ENCODE measurements at places on chromosomes 3 and 15. TPM values are rescaled to one million over a fixed set of nuclear protein-coding genes. Genes with fewer than 3 reads are reported as not detected.

GRCh38 chr3:124168271-124168670 is 176.3 kb upstream of the ROPN1 start:
- no peak for DNase-seq

HIGD2B gene
- total RNA-seq, result not detected

ZKSCAN7 gene
- total RNA-seq, result 6.2 TPM

NAA50 gene
- total RNA-seq, result 159 TPM

GRCh38 chr15:41105348-41106334 is 10.4 kb downstream of the INO80 start:
- DNase-seq, result peak; percentile 3

GPR27 gene
- 2.8 TPM for total RNA-seq

MNS1 gene
- 39.4 TPM for total RNA-seq

CAV3 gene
- not detected for total RNA-seq

DNA sequence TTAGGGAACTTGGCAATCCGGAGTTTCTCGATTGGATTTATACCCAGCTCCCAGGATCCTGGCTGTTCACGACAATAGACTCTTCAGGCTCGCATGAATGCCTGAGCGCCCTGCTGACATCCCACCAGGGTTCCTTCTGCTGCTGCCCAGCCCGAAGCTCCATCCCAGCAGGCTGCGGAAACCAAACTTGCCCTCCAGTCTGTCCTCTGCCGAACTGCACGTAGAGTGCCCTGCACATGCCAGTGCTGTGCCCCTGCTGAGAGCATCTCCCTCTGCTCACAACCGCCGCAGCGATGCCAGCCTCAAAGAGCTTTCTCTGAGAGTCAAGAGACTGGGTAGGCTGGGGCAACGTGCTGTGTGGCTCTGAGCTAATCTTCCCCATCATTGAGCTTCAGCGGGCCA is 6.9 kb downstream of the ADAMTS7 start:
- DNase-seq, result no peak

GRCh38 chr3:78872195-78872594 is 895.6 kb downstream of the ROBO1 start:
- no peak for DNase-seq

GRCh38 chr3:126998728-126999127 is 15.8 kb downstream of the PLXNA1 start:
- DNase-seq, result no peak

TBC1D5 gene
- total RNA-seq, result 54.0 TPM

SLC15A2 gene
- 1.3 TPM for total RNA-seq

- no peak for DNase-seq
These were observed 356.0 kb downstream of the ZPLD1 start for GRCh38 chr3:102790747-102791325.

- no peak for DNase-seq
These were observed 399.6 kb downstream of the PTPRG start for GRCh38 chr3:61960976-61961375.

GRCh38 chr3:148718982-148719862 is 21.5 kb downstream of the AGTR1 start:
- DNase-seq, result no peak

PARP3 gene
- total RNA-seq, result 25.0 TPM

GPR62 gene
- not detected for total RNA-seq

PP2D1 gene
- total RNA-seq, result not detected

DNA sequence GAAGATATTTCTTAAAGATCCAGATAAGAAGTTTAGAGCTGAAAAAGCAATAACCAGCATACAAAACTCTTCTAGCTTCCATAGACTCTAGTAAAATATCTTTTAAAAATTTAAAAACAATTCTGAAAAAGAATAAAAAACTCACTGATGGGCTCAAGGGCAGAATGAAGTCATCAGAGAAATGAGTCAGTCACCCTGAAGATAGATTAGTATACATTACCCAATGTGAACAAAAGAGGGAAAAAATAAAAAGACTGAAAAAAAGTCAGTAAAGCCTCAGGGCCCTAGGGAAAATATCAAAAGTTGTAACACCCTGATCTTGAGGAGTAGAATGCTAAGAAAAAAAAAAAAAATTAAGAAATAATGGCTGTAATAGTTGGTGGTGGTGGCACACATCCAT is 11.4 kb downstream of the DET1 start:
- DNase-seq, result no peak

DNA sequence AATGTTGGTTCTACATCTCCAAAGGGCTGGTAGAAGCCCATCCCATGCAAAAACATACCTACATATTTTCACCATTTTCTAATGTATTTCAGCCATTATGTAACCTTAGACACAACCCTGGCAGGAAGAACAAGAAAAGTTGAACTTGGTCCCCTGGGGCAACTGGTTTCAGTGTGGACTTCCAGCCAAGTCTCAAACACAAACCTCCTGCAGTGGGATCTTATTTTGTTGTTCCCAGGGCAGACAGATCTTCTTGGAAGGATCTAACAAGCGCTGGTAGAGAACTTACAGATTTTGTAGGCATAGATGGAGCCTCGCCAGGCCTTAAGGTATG is 96.3 kb downstream of the ADAMTS17 start:
- DNase-seq, result no peak

GRCh38 chr15:52733088-52733487 is 53.9 kb upstream of the ATOSA start:
- no peak for DNase-seq

SLCO3A1 gene
- 4.7 TPM for total RNA-seq

DNA sequence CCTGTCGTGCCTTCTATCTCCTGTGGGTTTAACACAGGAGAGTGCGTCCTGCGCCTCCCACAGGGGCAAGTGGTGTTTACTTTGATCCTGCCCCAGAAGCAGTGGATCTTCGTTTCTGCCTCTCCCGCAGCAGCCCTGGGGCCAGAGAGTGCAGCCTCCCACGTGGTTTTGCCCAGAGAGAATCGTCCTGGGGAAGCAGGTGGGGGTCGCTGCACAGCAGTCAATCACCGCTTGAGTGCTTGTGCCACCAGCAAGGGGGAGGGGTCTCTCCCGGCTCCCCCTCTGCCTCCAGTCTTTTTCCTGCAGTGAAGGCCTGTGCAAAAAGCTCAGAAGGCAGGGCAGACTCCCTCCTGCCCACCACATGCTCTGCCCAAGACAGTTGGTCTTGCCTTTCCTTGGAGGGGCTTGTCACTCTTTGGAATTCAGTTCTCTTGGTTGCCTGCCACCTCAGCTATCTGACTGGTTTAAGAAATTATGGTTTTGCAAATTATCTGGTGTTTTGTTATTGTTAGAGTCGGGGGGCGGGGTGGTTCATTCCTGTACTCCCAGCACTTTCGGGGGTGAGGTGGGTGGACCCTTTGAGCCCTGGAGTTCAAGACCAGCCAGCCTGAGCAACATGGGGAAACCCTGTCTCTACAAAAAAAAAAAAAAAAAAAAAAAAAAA is 26.9 kb downstream of the STOML1 start:
- no peak for DNase-seq

CPB1 gene
- not detected for total RNA-seq

DNA sequence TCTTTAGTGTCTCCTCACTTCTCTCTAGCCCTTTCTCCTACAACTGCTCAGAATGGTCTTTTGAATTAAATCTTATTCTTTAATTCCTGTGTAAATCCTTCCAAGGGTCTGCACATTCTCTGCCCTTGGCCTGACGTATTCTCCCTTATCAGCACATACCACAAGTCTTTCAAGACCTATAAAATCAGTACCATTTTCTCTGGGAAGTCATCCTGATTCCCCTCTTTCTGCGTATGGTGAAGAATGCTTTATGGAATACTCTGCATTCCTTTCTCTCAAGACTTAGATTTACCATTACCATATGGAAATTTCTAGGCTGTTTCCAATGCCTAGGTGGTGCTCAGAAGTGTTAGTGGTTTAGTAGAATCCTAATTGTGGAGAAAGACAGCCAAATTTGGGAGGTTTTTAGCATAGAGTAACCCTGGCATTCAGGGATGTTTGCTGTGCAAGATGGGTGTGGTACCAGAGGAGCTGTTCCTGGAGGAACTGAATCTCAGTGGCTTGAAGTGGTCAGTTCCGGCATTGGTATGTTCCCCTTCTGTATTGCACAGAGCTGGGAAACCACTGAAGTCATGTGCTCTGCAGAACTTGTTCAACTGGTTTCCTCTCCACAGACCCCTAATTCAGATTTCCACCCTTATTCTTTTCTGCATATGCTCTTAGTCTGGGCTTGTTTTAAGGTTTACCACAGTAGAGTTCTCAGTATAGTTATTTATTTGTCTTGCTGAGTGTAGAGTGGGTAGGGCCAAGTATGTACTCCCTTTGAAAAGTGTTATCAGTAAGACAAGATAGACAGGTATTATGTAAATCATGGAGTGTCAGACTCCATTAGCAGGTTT is 24.5 kb downstream of the IQGAP1 start:
- DNase-seq, result peak; percentile 93

NMNAT3 gene
- total RNA-seq, result 5.8 TPM

TIMP4 gene
- total RNA-seq, result 9.3 TPM

DNA sequence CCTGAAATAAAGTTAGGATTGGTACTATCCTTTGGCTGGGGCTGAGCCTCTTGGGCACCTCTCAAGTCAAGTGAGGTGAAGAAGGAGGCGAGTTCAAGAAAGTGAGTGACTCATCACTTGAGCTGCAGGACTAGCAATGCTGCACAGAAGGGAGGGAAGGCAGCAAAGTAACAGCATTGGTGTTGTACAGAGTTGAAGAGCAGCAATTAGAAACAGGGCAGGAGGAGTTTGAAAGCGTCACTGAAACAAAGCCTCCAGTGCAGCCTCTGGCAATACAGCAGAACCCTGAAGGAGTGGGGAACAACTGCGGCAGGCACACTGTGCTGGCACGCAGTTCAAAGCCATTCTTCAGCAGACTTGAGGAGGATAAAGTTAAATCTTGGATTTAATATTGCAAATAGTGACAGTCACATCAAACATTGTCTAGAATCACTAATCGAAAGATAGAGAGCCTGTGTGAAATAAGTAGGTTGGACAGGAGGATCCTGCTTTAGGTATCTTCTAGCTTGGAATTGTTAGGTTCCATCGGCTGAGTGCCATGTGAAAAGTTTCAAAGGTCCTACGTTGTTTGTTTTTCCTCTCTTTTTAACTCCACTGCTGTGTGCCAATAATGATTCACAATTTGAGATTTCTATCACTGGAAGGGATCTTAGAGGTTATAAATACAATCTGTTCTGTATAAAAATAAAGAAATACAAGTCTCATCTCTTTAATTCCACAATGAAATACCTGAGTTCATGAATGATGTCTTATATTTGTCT is 479.8 kb downstream of the NAALADL2 start:
- DNase-seq, result peak; percentile 3

- DNase-seq, result no peak
These were observed 237.9 kb downstream of the NFKBIZ start for GRCh38 chr3:102087236-102087635.

GRCh38 chr15:69138963-69139362 is 21.5 kb upstream of the GLCE start:
- DNase-seq, result no peak

GRCh38 chr3:188689101-188689574 is 482.6 kb upstream of the TPRG1 start:
- DNase-seq, result no peak

DNA sequence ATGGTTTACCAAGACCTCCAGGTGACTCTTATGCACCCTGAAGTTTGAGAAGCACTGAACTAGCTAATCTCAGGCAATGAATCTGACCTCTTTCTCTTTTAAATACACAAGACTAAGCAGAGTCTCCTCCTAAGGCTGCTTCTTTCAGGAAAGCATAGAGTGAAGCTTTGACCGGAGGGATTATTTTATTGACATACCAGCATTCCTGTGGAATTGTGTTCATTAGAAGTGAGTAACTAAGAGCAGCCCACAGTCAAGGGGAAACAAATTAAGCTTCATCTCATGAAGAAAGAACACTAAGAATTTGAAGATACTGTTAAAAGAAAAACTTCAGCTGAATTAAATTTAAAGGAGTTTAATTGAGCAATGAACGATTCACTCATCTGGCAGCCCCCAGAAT is 963.5 kb downstream of the NTRK3 start:
- no peak for DNase-seq

- DNase-seq, result peak; percentile 23
These were observed 4.1 kb downstream of the OSBPL11 start for GRCh38 chr3:125591116-125591760.

IQCF5 gene
- not detected for total RNA-seq

DNA sequence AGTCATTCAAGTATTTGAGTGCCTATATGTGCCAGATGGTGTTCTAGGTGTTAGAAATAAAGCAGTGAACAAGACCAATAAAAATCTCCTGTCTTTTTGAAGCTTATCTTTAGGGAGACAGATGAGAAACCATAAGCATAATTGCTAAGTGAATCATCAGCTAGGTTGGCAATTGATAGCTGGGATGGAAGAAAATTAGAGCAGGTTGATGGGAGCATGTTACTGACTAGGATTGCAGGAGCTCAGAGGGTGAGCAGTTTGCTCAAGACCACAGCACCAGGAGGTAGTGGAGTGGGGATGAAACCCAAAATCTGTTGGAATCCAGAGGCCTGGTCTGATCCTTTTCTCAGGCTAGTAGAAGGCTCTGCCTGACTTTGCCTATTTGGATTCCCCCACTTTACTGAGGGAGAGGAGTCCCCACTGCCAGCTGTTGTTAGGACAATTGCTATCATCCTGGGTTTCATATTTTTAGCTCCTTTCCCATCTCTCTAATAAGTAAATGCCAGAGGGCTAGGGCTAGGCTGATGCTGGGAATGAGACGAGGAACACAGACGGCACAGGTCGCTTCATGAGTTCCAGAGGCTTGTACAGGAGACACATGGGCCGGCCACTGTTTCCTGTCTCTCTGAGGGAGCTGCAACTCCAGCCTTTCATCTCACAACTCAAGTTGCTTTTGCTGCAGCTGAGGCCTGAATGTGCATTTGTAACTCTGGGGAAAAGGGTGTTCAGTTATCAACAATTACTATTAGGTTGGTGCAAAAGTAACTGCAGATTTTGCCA is 102.9 kb downstream of the CACNA1D start:
- DNase-seq, result no peak

- no peak for DNase-seq
These were observed 101.4 kb downstream of the TNIK start for GRCh38 chr3:171358881-171359198.

DNA sequence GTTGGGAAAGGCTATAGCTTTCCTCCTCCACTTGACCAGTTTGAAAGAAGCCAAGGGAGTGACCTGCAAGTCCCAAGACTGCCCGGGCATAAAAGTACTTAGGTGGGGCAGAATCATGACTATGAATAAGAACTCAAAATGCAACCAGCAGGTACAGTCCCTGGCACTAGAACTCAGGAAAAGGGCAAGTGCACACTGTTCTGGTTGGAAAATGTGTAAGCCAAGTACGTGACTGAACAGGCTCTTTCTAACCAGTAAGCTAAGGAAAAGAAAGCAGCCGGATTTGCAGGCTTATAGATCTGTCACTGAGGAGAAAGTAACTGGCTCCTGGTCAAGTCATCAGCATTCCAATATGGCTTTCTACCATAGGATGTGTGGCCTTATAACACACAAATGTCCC is 101.2 kb upstream of the SLC4A7 start:
- no peak for DNase-seq

TMEM108 gene
- total RNA-seq, result 0.92 TPM

- no peak for DNase-seq
These were observed 148.1 kb downstream of the WDR72 start for GRCh38 chr15:53611145-53611920.

GRCh38 chr15:70576696-70577095 is 186.7 kb downstream of the UACA start:
- DNase-seq, result no peak

RGMA gene
- total RNA-seq, result 64.2 TPM

GRCh38 chr3:126551839-126552687 is 6.7 kb downstream of the C3orf22 start:
- DNase-seq, result no peak

GRCh38 chr3:66401157-66401550 is 99.7 kb downstream of the LRIG1 start:
- DNase-seq, result no peak

GRCh38 chr3:46293991-46294833 is 52.0 kb downstream of the CCR3 start:
- DNase-seq, result no peak

Data from stomach (tissue), 19 donors.